ENCODE measurements at places on chromosomes 12 and 14.

GRCh38 chr14:97846156-97846555, 1049.0 kb downstream of the VRK1 start:
- DNase-seq = no peak

GRCh38 chr12:69064734-69065443, 131.9 kb upstream of the CPM start:
- no peak for DNase-seq

GRCh38 chr12:48129376-48129775, 10.2 kb downstream of the PFKM start:
- DNase-seq = no peak

GRCh38 chr12:107536613-107537012, 149.0 kb upstream of the PWP1 start:
- DNase-seq = no peak

- DNase-seq = peak; percentile 20
Observed at GRCh38 chr14:29236848-29237247, 470.3 kb downstream of the FOXG1 start.

DNA sequence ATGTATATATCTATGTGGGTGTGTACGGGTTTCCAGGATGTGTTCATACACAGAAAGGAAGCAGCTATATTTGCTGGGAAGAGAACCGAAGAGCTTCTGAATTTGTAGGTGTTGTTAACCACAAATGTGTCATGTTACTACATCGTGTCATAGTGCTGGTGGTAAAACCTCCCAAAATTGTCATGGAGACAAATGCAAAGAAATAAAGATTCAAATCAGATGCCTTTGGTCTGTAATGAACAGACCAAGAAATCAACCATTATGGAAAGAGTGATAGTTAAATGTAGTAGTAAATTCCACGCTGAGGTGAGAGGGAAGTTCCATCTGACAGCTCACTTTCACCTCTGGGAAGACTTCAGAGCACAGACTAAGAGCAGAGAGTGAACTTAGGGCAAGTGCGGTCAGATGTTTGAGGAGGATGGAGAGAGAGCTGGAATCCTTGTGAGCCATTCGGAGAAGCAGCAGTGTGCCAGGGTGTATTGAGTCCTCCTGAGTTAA, 487.5 kb downstream of the TMEM121 start:
- DNase-seq = no peak

GRCh38 chr14:90791486-90791885, 24.7 kb downstream of the TTC7B start:
- DNase-seq = no peak

- DNase-seq = no peak
Observed at GRCh38 chr14:87457720-87458119, 535.3 kb downstream of the GALC start.

- DNase-seq = no peak
Observed at GRCh38 chr12:92506460-92506859, 196.3 kb upstream of the PLEKHG7 start.

GRCh38 chr12:101925361-101925760, 48.0 kb downstream of the DRAM1 start:
- DNase-seq = peak; percentile 90

GRCh38 chr14:70654632-70655031, 12.9 kb downstream of the TTC9 start:
- no peak for DNase-seq
